ENCODE measurements at places on chromosomes 11 and 22.

- DNase-seq, result no peak
These were observed 121.2 kb upstream of the TIMP3 start for GRCh38 chr22:32680277-32680676.

DNA sequence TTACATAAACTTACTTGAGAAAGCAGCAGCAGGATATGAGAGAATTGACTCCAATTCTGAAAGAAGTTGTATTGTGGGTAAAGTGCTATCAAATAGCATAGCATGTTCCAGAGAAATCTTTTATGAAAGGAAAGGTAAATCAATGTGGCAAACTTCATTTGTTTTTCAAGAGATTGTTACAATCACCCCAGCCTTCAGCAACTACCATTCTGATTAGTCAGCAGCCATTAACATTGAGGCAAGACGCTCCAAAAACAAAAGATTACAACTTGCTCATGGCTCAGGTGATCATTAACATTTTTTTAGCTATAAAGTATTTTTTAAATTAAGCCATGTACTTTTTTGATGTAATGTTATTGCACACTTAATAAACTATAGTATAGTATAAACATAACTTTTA is 357.2 kb downstream of the TMEM135 start:
- no peak for DNase-seq

- no peak for DNase-seq
These were observed 74.1 kb upstream of the CHRM4 start for GRCh38 chr11:46465683-46466082.

- peak; percentile 73 for DNase-seq
These were observed 215.0 kb upstream of the E2F8 start for GRCh38 chr11:19455731-19456130.

GRCh38 chr11:130380778-130381177 is 47.6 kb downstream of the ADAMTS8 start:
- DNase-seq, result no peak

DNA sequence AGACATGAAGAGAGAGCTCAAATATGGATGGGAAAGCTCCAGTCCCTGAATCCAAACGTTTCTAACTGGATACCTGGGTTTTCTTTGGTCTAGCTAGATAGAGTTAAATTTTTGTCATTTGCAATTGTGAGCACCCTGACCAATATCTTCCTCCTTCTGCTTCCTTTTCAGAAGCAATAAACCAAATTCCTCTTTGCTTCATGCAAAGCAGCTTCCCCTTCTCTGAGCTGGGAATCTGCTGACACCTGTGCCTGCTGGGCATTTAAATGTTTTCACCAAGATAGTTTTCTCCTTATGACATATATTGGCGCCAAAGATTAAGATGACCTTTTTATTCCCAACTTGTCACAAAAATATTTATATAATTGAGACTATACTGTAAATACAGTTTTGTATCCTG is 27.9 kb upstream of the PAK1 start:
- DNase-seq, result no peak

All from Right ventricle myocardium inferior (tissue), 1 donor.